ENCODE measurements at places on chromosomes 16 and 17.
A peak's percentile ranks its signal among the peaks of the same experiment; 100 is the strongest.

GRCh38 chr16:57970970-57971369 is at the start of gene CNGB1:
Gene CNGB1, minus strand, starts transcription at chr16:57971128. Its CDS starts 3,842 bp downstream, at chr16:57967286.
- no peak for DNase-seq

DNA sequence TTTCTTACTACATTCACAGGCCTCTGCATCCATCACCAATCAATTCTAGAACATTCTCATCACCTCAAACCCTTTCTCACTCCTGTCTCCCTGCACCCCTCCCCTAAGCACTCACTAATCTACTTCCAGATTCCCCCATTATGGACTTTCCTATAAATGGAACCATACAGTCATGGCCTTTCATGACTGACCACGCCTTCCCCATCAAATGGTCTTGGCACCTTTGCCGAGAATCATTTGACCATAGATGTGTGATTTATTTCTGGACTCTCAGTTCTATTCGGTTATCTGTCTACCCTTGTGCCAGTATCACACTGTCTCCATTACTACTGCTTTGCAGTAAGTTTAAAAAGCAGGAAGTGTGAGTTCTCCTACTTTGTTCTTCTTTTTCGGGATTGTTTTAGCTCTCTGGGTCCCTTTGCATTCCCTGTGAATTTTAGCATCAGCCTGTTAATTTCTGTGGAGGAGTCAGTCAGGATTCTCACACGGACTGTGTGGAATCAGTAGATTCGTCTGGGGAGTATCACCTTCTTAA is 27.5 kb downstream of the GTF3C1 start:
- DNase-seq: no peak

GRCh38 chr17:70820276-70820675 is 650.9 kb downstream of the KCNJ2 start:
- DNase-seq: no peak

DNA sequence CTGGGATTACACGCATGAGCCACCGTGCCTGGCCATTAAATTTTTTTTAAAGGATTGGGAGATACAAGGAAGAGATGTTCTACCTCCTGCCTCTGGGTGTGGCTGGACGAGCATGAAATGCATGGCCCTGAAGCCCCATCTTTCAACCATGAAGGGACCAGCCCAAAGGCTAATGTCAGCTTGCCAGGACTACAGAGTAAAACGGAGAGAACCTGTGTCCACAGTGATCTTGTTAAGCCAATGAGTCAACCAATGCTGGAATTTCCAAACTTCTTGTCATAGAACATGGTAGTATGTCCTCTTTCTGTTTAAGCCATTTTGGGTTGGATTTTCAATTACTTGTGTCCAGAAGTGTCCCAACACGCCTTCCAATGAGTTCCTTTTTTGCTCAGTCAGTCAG is 71.3 kb downstream of the RTN4RL1 start:
- no peak for DNase-seq

DNA sequence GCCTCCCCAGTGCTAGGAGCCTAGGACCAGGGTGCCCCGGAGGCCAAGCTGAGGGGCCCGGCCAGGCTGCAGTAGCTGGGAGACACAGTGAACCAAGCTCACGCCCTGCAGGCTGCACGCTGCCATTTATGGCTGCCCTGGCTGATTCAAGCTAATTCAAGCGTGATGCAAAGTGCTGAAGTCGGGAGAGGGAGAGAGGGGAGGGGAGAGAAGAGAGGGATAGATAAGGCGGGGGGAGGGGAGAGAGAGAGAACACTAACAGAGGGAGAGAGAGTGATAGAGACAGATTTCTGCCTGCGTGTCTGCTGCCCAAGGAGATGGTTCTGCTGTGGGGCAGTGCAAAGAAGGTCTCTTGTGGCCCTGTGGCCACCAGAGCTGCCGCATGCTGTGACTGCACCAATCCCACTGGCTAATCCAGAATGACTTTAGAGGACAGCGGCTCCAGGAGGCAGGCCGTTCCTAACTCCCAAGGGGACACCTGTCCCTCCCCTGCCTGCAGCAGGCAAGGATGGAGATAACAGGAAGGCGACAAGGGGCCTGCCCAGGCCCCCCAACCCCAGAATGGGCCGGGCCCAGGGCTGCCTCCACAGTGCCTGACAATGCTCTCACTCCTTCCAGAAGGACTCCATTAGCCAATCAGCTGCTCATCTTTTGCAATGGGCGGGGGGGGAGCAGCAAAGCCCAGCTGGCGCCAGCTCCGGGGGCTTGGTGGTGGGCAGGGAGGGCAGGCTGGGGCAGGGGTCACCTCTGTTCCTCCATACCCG is 12.9 kb downstream of the MXRA7 start:
- DNase-seq: peak; percentile 58

- DNase-seq: peak; percentile 43
Observed at GRCh38 chr17:34579979-34580684, 750 bp downstream of the TMEM132E start.

GRCh38 chr16:81635063-81635937 is 143.8 kb upstream of the PLCG2 start:
- no peak for DNase-seq

- DNase-seq: no peak
Observed at GRCh38 chr17:65790241-65790640, 228.8 kb upstream of the AXIN2 start.

GRCh38 chr17:75877752-75878173 is 618 bp downstream of the TRIM47 start:
- peak; percentile 71 for DNase-seq

DNA sequence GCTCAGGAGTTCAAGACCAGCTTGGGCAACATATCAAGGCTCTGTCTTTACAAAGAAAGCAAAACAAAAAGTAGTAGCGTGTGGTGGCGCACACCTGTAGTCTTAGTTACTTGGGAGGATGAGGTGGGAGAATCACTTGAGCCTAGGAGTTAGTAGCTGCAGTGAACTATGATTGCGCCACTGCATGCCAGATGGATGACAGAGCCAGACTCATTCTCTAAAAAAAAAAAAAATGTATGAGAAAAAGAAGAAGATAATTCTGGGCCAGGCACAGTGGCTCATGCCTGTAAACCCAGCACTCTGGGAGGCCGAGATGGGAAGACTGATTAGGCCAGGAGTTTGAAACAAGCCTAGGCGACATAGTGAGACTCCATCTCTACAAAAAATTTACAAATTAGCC is 28.5 kb downstream of the STAT5B start:
- no peak for DNase-seq

DNA sequence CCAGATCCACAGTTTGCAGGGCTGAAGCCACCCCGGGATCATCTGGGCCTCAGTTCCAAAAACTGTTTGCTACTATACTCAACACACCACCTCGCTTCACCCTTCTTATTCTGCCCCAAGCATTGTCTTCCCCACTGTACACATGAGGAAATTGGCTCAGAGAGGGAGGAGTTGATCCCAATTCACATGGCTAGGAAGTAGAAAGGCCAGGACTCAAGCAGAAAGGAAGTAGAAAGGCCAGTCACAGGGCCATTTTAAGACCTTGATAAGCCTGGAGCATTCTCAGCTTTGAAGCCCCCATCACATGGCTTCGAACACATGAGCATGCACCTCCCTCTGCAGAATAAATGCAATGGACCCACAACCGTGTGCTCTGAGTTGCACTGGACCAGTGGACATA is 7.7 kb upstream of the PRSS22 start:
- DNase-seq: no peak

DNA sequence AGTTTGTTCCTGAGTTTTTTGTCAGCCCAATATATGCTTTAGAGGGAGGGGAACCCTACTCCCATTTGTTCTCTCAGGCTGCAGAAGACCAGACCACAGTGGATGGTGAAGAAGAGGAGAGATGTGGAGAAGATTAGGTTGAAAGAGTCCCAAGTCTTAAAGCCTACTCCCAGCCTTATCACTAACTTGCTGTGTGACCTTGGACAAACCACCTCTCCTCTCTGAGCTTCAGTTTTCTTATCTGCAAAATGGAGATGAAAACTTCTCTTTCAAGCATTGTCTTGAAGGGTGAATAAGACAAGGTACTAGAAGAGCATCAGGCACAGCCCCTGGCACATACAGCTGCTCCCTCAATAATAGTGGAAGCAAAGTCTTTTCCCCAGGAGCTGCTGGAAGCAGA is 15.1 kb upstream of the LHX1 start:
- DNase-seq: no peak

GRCh38 chr17:54368906-54369305 is 531.7 kb upstream of the TOM1L1 start:
- DNase-seq: no peak

GRCh38 chr17:75645889-75646637 is 12.8 kb downstream of the SMIM5 start:
- DNase-seq: no peak

DNA sequence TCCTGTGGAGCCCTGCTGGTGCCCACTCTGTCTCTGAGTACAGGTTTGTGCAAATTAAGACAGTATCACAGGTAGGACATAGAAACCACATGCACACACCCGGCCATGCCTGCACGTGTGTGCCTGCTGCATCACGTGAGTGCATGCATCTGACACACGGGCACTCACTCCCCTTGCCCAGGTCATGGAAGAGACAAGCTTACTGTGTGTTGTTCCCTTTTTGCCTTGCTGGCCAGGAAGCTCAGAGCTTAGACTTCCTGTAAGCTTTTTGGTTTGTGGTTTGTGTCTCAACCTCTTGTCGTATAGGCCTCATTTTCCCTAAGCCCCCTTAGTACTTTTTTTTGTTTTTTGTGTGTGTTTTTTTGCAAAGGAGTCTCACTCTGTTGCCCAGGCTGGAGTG is 25.0 kb downstream of the ZNF469 start:
- DNase-seq: no peak

DNA sequence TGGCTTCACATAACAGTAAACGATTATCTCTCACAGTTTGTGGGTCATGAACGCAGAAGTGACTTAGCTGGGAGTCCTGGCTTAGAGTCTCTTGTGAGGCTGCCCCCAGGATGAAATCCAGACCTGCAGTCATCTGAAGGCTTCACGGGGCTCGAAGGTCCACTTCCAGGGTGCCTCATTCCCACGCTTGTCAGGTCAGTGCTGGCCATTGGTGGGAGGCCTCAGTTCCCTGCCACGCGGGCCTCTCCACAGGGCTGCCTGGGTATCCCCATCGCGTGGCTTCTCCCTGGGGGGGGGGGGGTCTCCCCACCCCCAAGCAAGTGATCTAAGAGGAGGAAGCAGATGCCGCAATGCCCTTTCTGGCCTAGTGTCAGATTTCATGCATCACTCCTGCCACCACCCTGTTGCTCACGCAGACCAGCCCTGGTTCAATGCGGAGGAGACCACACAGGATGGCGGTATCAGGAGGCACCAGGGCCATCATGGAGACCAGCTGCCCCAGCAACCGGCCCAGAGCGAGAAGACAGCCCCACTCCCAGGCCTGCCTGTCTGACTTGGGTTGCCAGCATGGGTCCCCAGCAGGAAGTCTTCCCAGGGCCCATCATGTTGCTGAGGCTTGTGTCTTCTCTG is 77.3 kb upstream of the CDH5 start:
- no peak for DNase-seq

DNA sequence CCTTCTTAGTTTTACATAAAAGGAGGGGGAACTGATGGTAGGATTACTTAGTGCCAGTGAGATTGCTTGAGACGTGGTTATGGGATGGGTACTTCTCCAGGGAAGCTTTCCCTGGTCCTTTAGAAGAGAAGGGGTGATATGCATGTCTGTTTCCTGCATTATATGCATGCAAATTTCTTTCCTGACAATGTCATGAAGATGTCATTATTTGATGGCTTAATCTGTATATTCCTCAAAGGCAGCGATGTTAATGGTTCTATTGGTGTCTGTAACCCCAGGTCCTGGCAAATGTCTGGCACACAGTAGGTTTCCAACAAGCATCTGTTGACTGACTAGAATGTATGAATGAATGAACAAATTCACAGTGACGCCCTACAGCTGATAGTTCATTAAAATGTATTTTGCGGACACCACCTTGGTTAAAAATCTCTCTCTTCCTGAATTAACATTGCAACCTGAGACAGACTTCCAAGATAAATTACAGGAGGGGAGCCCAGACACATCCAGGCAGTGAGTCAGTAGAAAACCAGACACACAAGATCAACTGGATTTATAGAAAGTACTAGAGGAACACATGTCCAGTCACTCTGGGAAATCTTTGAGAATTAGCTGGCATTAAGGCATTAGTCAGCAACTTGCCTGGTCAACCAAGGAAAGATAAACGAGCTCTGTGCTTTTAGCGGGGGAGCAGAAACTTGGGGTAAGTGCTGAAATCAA is 293.4 kb downstream of the XYLT1 start:
- no peak for DNase-seq

- no peak for DNase-seq
Observed at GRCh38 chr17:5194346-5194745, 2.7 kb upstream of the ZNF594 start.

- DNase-seq: peak; percentile 59
Observed at GRCh38 chr16:75237398-75238131, 13.9 kb downstream of the BCAR1 start.

- DNase-seq: no peak
Observed at GRCh38 chr16:57357330-57358085, 1.1 kb upstream of the CCL22 start.

DNA sequence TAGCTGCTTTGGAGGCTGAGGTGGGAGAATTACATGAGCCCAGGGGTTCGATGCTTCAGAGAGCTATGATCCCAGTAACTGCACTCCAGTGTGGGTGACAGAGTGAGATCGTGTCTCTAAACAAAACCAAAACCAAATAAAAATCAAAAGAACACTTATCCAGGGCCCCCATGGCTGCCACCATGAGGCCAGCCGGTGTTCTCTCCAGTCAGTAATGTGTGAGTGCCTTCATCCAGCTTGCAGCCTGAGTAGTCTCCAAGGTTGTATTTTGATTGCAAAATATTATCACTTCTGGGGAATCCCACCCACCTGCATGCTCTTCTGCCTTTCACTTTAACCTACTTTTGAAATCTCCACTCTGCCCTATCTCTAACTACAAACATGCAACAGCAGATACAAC is 221.0 kb upstream of the WSB1 start:
- DNase-seq: no peak

GRCh38 chr16:72751076-72751475 is 296.9 kb downstream of the ZFHX3 start:
- DNase-seq: no peak

GRCh38 chr17:73359987-73360410 is 48.2 kb upstream of the CDC42EP4 start:
- DNase-seq: no peak

Data from G401 (cell line).